ENCODE measurements at places on chromosomes 6 and 20. TPM values are rescaled to one million over a fixed set of nuclear protein-coding genes. Genes with fewer than 3 reads are reported as not detected.

Gene HLA-DRA
- not detected for total RNA-seq

Gene PTCHD4
- 0.07 TPM for total RNA-seq

Gene BPIFB2
- not detected for total RNA-seq

Gene POM121L2
- total RNA-seq, result not detected

Gene ZC3H12D
- total RNA-seq, result 0.12 TPM

Gene CPXM1
- total RNA-seq, result not detected

Gene FRK
- 1.3 TPM for total RNA-seq

Gene NMBR
- not detected for total RNA-seq

Gene AVP
- total RNA-seq, result not detected

Gene ERVFRD-1
- total RNA-seq, result not detected

Gene STK38
- total RNA-seq, result 15.7 TPM

Gene KIF25
- not detected for total RNA-seq

Gene MTCH1
- 132 TPM for total RNA-seq

Gene MCCD1
- not detected for total RNA-seq

Gene C20orf141
- total RNA-seq, result not detected

Gene VWA7
- 0.72 TPM for total RNA-seq

Gene HLA-DOB
- 0.20 TPM for total RNA-seq

Gene HLA-DMB
- total RNA-seq, result 2.2 TPM

Gene MYBL2
- 80.7 TPM for total RNA-seq

Gene TAAR9
- not detected for total RNA-seq

Gene SLA2
- total RNA-seq, result 0.12 TPM

Gene CSNK2B
- total RNA-seq, result 172 TPM

Gene ZC2HC1B
- total RNA-seq, result not detected

All from A549 treated with Mapracorat at 1 μM for 4 hours (cell line).